ENCODE measurements at places on chromosomes 6 and 20. TPM values are rescaled to one million over a fixed set of nuclear protein-coding genes. Genes with fewer than 3 reads are reported as not detected.

- no peak for DNase-seq
Observed at GRCh38 chr20:13259921-13260320, 38.8 kb downstream of the ISM1 start.

DNA sequence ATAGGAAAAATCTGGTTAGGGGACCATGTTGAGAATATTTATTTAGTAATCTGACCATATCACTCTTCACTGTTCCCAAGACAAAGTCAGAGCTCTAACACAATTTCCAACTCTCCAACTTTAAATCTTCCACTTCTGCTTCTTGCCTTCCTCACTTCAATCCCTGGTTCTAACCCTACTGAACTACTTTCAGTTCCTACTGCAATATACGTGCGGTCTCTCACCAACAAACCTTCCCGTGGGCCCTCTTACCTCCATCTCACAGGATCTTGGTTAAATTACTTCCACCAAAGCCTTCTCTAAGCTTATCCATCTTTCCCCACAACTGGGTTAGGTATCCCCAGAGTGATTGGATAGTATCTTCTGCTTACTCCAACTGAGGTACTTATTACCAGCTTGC lies 8.0 kb downstream of the EIF2S2 start:
- DNase-seq, result no peak

Gene DLGAP4
- total RNA-seq, result 26.2 TPM

- DNase-seq, result no peak
Observed at GRCh38 chr6:24902782-24903181, 33.0 kb downstream of the RIPOR2 start.

Gene SLC22A2
- not detected for total RNA-seq

GRCh38 chr20:11193241-11193640 lies 519.4 kb upstream of the JAG1 start:
- DNase-seq, result no peak

Data from activated CD4-positive, alpha-beta T cell treated with anti-CD3 and anti-CD28 coated beads, Interleukin-2, amount 10 ng/mL, durations not matched to agents 7 days and 5 days (primary cell).